ENCODE measurements at places on chromosomes 12 and 14. TPM values are rescaled to one million over a fixed set of nuclear protein-coding genes. Genes with fewer than 3 reads are reported as not detected.

PRKD1 gene
- 5.1 TPM for total RNA-seq

TAS2R30 gene
- total RNA-seq, result 3.4 TPM

SMCO2 gene
- total RNA-seq, result not detected

FBLN5 gene
- not detected for total RNA-seq

FGF23 gene
- not detected for total RNA-seq

POTEG gene
- total RNA-seq, result not detected

TCL1B gene
- 1.2 TPM for total RNA-seq

RERG gene
- total RNA-seq, result not detected

TMEM119 gene
- total RNA-seq, result not detected

RNF212B gene
- total RNA-seq, result not detected

TPPP2 gene
- total RNA-seq, result not detected

GRCh38 chr14:85728476-85729065 lies 198.6 kb downstream of the FLRT2 start:
- H3K4me1 ChIP-seq, result no peaks in the 10 kb centered on the region
- DNase-seq, result no peak
- H3K27me3 ChIP-seq, result no peaks in the 10 kb centered on the region
- no peak overlapping the region for H3K4me3 ChIP-seq

- H3K27ac ChIP-seq, result no peak overlapping the region
- peaks cover 39% of the 10 kb centered on the region for H3K4me1 ChIP-seq
- peaks cover 15% of the 10 kb centered on the region for H3K36me3 ChIP-seq
- no peak for DNase-seq
- no peaks in the 10 kb centered on the region for H3K27me3 ChIP-seq
- no peak overlapping the region for H3K4me3 ChIP-seq
These were observed 1.5 kb downstream of the MTERF2 start for GRCh38 chr12:106985479-106985878.

- no peaks in the 10 kb centered on the region for H3K4me1 ChIP-seq
- no peak overlapping the region for H3K27ac ChIP-seq
- no peak for DNase-seq
- H3K4me3 ChIP-seq, result no peak overlapping the region
These were observed 252.4 kb upstream of the EGLN3 start for GRCh38 chr14:34203251-34203722.

DNA sequence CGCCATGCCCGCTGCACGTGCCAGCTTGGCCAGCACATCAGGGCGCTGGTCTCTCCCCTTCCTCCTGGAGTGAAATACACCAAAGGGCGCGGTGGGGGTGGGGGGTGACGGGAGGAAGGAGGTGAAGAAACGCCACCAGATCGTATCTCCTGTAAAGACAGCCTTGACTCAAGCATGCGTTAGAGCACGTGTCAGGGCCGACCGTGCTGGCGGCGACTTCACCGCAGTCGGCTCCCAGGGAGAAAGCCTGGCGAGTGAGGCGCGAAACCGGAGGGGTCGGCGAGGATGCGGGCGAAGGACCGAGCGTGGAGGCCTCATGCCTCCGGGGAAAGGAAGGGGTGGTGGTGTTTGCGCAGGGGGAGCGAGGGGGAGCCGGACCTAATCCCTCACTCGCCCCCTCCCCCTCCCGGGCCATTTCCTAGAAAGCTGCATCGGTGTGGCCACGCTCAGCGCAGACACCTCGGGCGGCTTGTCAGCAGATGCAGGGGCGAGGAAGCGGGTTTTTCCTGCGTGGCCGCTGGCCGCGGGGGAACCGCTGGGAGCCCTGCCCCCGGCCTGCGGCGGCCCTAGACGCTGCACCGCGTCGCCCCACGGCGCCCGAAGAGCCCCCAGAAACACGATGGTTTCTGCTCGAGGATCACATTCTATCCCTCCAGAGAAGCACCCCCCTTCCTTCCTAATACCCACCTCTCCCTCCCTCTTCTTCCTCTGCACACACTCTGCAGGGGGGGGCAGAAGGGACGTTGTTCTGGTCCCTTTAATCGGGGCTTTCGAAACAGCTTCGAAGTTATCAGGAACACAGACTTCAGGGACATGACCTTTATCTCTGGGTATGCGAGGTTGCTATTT lies 914 bp upstream of the CCND2 start:
- peak; percentile 55 for DNase-seq
- H3K4me1 ChIP-seq, result peaks cover 49% of the 10 kb centered on the region
- peak overlapping the region; percentile 91 for H3K4me3 ChIP-seq

- no peak overlapping the region for H3K4me3 ChIP-seq
- no peaks in the 10 kb centered on the region for H3K27me3 ChIP-seq
- no peak for DNase-seq
- H3K36me3 ChIP-seq, result no peaks in the 10 kb centered on the region
These were observed 373.5 kb downstream of the PAWR start for GRCh38 chr12:79317179-79317847.

DNA sequence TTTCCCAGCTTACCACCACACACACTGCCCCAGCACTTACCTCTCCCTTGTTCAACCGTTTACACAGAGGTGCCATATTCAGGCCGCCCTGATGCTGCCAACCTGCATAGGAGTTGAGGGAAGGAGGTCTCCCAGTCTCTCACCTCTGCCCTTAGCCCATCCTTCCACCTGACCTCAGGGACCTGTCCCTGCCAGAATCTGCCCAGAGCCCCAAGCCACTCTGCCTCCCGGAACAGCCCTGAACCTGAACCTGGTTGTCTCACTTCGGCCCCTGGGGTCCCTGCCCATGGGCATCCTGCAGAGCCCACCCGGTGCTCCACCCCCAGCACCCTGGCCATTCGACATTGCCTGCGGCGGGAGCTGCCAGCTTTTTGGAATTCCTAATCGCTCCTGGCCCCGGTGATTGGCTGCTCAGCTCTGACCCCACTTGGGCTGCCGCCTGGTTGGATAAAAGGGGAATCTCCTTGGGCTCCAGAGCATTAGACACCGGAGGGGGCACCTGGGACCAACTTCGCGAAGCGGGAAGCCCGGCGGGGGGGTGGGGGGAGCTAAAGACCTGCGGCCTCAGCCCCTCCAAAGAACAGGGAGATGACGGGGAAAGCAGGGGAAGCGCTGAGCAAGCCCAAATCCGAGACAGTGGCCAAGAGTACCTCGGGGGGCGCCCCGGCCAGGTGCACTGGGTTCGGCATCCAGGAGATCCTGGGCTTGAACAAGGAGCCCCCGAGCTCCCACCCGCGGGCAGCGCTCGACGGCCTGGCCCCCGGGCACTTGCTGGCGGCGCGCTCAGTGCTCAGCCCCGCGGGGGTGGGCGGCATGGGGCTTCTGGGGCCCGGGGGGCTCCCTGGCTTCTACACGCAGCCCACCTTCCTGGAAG lies at the start of gene VSX2:
TSS of gene VSX2 (plus strand) at position 476 of the 874 bp plus-strand sequence. CDS start at position 589, 113 bp downstream.
- H3K36me3 ChIP-seq, result no peaks in the 10 kb centered on the region
- H3K27me3 ChIP-seq, result peaks cover 63% of the 10 kb centered on the region
- no peak within 1 kb of the TSS for H3K27ac ChIP-seq
- H3K4me1 ChIP-seq, result peaks cover 26% of the 10 kb centered on the region
- peak within 1 kb of the TSS; percentile 68 for H3K4me3 ChIP-seq

DNA sequence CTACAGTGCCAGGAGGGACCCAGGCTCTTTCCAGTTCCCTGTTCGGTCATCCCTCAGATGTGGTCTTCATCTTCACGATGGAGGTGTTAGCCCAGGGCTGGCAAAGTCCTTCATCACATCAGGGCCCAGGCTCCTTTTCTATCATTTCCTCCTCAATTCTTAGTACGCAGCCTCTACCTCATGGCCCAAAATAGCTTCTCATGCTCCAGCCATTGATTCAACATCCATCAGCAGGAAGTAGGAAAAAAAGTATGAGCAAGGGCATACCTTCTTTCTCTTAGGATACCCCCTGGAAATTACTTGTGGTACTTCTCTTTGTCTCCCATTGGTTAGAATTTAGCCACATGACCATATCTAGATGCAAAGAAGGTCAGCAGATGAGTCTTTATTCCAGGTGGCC lies 12.2 kb upstream of the ZDHHC22 start:
- H3K4me3 ChIP-seq, result no peak overlapping the region
- H3K27ac ChIP-seq, result no peak overlapping the region
- no peaks in the 10 kb centered on the region for H3K4me1 ChIP-seq

- H3K36me3 ChIP-seq, result no peaks in the 10 kb centered on the region
- no peaks in the 10 kb centered on the region for H3K27me3 ChIP-seq
- no peak overlapping the region for H3K27ac ChIP-seq
- no peak for DNase-seq
These were observed 106.4 kb downstream of the LMO3 start for GRCh38 chr12:16499611-16500010.

GRCh38 chr12:67068761-67069450 lies 200.3 kb upstream of the CAND1 start:
- H3K27ac ChIP-seq, result no peak overlapping the region
- no peaks in the 10 kb centered on the region for H3K36me3 ChIP-seq
- peak; percentile 18 for DNase-seq
- H3K27me3 ChIP-seq, result peaks cover 47% of the 10 kb centered on the region
- peak overlapping the region; percentile 86 for H3K4me3 ChIP-seq

DNA sequence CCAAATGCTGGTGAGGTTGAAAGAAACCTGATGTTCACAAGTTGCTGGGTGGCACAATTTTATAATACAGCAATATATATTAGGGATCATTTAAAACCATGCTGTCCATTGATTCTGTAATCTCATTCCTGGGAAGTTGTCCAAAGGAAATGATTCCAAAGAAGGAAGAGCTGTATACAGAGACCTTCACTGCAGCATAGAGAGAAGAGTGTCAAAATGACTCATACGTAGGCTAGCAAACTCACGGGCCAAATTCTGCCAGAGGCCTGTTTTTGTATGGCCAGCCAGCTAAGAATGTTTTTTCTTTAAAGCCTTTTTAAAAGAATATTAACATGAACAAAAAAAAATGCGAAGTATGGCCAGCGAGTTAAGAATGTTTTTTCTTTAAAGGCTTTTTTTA lies 69.2 kb upstream of the MED13L start:
- H3K36me3 ChIP-seq, result no peaks in the 10 kb centered on the region
- no peak overlapping the region for H3K4me3 ChIP-seq
- no peak overlapping the region for H3K27ac ChIP-seq
- H3K27me3 ChIP-seq, result no peaks in the 10 kb centered on the region
- peaks cover 11% of the 10 kb centered on the region for H3K4me1 ChIP-seq

GRCh38 chr12:52277486-52278245 lies 3.2 kb downstream of the KRT86 start:
- H3K27me3 ChIP-seq, result peaks cover 55% of the 10 kb centered on the region
- no peak for DNase-seq
- no peaks in the 10 kb centered on the region for H3K36me3 ChIP-seq
- H3K4me1 ChIP-seq, result peaks cover 4% of the 10 kb centered on the region
- H3K27ac ChIP-seq, result no peak overlapping the region
- no peak overlapping the region for H3K4me3 ChIP-seq

GRCh38 chr12:81615026-81615588 lies 144.0 kb downstream of the PPFIA2 start:
- no peaks in the 10 kb centered on the region for H3K36me3 ChIP-seq
- no peak overlapping the region for H3K27ac ChIP-seq
- DNase-seq, result no peak
- H3K4me3 ChIP-seq, result no peak overlapping the region

DNA sequence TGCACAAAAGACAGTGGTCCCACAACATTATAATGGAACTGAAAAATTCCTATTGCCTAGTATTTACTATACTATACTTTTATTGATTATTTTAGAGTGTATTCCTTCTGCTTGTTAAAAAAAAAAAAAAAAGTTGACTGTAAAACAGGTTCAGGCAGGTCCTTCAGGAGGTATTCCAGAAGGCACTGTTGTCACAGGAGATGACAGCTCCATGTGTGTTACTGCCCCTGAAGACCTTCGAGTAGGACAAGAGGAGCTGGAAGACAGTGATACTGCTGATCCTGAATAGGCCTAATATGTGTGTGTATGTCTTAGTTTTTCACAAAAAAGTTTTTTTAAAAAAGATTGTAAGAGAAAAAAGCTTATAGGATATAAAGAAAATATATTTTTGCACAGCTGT lies 12.3 kb downstream of the UBE2N start:
- no peak overlapping the region for H3K4me3 ChIP-seq
- DNase-seq, result no peak
- no peak overlapping the region for H3K27ac ChIP-seq
- peaks cover 92% of the 10 kb centered on the region for H3K4me1 ChIP-seq

DNA sequence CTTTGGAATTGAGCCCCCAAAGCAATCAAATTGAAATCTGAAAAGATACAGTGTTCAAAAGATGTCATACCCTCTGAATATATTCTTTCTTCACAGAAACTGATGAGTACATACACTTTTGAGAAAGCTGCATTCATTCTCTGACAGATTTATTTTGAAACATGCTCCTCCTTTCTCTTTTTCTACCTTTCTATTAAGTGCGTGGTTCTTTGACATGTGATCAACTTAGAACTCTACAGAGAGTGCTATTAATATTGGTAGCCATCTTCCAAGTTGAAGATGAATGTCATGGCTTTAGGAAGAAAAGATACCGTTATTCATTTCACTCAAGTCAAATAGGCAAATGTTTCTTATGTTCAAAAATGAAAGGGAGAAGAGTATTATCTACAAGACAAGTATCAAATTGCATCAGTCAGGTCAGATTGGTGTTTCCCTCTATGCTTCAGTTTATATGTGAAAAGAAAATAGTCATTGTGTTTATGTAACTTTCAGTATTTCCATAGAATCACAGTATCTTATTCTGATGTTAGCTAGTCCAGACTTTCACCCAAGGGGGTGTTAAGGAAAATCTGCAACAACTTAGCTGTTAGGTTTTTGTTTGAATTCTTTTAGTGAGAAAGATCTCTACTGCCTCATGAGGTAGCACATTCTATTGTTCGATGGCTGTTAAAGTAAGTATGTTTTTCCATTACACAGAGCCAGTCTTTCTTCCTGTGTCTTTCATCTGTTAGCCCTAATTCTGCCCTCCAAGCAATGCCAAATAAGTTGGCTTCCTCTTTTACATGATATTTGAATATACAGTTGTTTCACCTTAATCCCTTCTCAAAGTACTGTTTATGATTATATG lies 55.4 kb upstream of the GARIN2 start:
- H3K36me3 ChIP-seq, result peaks cover 4% of the 10 kb centered on the region
- no peak overlapping the region for H3K27ac ChIP-seq
- DNase-seq, result no peak
- H3K27me3 ChIP-seq, result no peaks in the 10 kb centered on the region
- no peak overlapping the region for H3K4me3 ChIP-seq

DNA sequence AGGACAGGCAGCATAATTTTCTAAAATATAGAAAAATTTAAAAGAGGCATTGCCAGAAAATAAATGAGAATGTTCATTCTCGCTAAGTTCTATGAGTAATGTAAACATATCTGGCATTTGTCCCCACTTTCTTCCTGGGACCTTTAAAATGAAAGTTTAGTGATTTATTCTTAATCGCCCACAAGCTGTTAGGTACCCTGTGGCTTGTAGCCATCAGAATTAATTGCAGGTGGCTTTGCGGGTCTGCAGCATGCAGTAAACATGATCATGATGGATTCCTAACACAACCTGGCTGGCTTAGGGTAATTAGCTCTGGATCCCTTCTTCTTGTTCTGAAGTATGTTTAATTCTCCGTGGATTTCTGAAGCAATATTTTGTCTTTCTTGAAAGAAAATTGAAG lies 103.5 kb upstream of the FRMD6 start:
- H3K27ac ChIP-seq, result no peak overlapping the region
- H3K4me1 ChIP-seq, result no peaks in the 10 kb centered on the region
- peaks cover 20% of the 10 kb centered on the region for H3K27me3 ChIP-seq

Data from activated B cell treated with CpG ODN at 0.5 μM for 24 hours (primary cell).